Epithelial cell of prostate (primary cell): ENCODE measurements at places on chromosomes 16 and 17.

DNA sequence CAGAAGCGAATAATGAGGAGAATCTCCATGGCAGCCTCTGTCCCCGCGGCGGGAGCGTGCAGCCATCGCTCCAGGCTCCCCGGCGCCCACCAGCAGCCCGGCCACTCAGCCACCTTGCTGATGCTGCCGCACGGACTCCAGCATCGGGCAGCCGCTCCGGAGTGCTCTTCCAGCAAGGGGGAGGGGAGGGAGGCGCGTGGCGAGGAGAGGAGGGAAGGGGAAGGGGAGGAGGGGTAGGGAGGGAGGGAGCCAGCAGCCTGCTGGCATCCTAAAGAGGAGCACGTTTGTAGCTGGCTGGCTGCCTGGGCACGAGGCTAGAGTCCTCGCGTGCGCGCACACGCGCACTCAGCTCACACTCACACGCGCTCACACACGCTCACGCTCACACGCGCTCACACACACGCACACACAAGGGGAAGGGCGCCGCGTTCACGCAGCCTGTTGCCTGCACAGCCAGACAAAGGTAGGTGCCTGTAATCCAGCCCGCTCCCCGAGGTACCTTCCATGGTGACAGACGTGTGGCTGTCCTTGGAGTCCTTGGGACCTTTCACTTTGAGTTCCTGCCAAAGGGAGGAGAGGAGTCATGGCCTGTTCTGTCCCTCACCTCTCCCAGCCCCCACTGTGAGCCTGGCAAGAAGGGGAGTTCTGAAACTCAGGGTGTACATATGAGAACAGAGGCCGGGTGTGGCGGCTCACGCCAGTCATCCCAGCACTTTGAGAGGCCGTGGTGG, 82.1 kb downstream of the TIMM22 start:
- no peak for DNase-seq

- no peak for DNase-seq
These were observed 19.0 kb downstream of the CBFA2T3 start for GRCh38 chr16:88957887-88958577.

GRCh38 chr16:67449336-67449735, 18.4 kb downstream of the HSD11B2 start:
- no peak for DNase-seq

DNA sequence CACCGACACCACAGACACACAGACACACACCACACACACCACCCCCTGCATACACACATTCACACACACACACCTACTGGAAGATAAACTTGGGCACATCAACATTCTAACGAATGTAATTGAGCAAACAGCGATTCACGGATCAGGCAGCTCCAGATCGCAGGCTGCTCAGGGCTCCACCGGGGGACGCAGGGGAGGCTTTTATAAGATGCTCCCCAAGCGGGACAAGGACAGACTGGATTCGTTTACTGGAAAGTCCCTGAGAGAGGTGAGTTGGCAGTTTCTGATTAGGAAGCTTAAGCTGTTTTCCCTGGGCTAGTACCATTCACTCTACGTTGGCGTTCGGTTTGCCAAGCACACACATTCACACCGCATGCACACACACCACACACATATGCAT, 281.3 kb downstream of the IRF8 start:
- no peak for DNase-seq

DNA sequence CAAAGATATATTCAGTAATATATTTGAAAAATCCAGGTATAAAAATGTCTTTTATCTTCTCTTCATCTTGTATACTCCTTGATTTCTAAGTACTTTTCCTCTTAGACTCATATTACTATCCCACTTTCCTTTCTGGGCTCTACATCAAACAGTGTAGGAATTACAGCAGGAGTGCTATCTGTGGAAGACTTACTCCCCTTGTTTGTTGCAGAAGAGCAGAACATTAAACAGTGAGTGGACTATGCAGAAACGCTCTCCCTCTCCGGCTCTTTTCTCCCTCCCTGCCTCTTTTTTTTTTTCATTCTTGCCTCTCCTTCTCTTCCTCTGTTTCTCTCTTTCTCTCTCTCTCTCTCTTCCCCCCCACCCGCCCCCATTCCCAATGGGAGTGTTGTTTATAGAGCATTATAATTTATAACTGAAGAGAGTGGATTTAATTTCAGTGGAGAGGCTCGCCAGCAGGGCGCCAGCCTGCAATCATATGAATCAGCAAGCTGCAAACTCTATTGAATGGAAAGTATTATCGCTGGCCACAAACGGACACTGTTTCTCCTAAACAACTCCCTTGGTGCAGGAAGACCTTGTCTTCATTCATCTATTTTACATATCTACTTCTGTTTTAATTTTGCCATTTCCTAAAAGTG, 242.3 kb upstream of the TBX2 start:
- no peak for DNase-seq

DNA sequence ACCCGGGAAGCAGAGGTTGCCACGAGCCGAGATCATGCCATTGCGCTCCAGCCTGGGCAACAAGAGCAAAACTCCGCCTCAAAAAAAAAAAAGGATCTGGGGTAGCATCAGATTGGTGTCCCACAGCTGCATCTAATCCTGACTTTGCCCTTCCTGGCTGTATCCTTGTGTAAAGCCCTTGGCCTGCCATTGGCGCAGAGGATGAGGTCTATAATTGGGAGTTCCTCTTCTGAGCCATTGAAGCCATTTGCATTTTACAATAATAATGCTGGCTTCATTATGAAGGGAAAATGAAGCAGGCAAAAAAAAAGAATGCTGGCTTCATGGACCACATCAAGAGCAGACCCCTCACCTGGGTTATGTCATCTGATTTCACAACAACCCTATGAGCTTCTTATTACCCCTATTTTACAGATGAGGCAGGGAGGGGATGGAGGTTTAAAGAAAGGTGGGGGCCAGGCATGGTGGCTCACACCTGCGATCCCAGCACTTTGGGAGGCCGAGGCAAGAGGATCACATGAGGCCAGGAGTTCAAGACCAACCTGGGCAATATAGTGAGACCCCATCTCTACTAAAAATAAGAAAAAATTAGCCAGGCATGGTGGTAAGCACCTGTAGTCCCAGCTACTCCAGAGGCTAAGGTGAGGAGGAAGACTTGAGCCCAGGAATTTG, 1.2 kb upstream of the LITAFD start:
- no peak for DNase-seq

DNA sequence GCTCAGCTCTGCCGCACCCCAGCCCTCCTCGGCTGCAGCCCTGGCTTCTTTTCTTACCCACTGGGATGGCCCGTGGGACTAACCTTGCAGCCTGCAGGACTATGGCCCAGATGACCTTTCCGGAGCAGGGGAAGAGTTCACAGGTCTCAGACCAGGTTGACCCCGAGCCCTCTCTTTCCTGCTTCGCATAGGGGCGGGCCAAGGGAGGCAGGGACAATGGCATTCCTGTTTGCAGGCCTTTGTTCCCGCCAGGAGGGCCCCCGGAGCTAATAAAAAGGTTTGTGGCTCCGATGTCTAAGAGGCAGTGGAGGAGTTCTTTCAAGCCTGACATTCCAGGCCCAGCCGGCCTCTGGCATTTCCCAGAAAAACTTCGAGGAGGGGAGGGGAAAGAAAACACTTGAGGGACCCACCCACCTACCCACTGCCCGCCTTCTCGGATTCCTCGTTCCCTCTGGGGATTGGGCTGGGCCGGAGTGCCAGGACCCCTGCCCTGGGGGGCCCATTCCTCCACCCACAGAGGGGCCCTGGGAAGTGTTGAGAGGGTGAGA, 5.8 kb upstream of the SOCS3 start:
- no peak for DNase-seq

DNA sequence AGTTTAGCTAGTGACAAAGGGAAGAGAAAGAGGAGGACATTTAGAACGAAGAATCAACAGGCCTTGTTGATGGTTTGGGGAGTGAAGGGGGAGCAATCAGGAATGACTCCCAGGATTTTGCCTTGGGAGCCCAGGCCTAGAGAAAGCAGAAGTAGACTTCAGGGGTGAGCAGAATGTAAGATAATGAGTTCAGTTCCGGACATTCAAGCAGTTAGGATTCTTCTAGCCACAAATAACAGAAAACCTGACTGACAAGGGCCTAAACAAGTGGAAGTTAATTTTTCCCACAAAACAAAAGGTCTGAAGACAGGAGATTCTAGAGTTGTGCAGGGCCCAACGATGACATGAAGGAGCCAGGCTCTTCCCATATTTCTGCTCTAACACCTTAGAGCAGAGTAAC, 45.9 kb downstream of the SKAP1 start:
- no peak for DNase-seq

- no peak for DNase-seq
These were observed 5.6 kb upstream of the TUBG2 start for GRCh38 chr17:42653179-42654124.

GRCh38 chr16:61897657-61898056, 138.6 kb downstream of the CDH8 start:
- DNase-seq: no peak

- no peak for DNase-seq
These were observed 6.0 kb downstream of the SYNGR2 start for GRCh38 chr17:78174346-78174869.

GRCh38 chr17:15381707-15382106, 40.3 kb upstream of the TEKT3 start:
- DNase-seq: no peak

- DNase-seq: no peak
These were observed 24.2 kb downstream of the SLC12A3 start for GRCh38 chr16:56889206-56889605.

GRCh38 chr16:3098459-3099394, at the start of gene ZSCAN10:
Gene ZSCAN10, minus strand, starts transcription at chr16:3099294. Its CDS starts 6,357 bp downstream, at chr16:3092937.
- DNase-seq: no peak

GRCh38 chr16:85387171-85387507, 226.0 kb upstream of the GSE1 start:
- no peak for DNase-seq

DNA sequence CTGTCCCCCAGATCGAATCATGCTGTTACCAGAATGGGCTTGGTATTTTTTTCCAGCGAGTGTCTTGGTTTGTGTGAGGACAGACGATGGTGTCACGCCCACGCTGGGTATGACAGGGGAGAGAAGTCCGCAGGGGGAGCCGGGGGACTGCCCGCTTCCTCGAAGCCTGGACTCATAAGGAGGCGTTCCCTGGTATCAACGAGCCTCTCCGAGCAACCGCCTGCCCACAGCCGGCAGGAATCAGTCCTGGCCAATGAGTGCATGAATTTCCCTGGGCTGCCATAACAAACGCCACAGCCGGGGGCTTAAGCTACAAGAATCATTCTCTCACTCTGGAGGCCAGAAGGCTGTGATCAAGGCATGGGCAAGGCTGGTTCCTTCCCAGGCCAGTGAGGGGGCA, 26.1 kb upstream of the JPH3 start:
- DNase-seq: no peak

GRCh38 chr16:25544294-25544693, 147.5 kb upstream of the HS3ST4 start:
- DNase-seq: no peak

DNA sequence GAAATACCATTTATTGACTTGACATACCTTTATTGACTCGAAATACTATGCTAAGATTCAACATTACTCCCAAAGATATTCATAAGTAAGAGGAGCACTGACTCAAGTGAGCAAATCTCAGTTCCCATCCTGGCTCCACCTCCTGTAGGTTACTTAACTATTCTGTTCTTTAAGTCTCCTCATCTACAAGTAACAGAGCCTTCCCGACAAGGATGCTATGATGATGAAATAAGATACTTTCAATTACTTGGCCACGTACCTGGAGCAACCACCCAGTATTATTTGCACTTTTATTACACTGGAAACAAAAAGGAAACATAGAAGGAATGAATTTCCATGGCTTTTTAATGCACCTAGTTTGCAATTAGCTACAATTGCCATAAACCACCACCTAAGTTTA, 16.3 kb downstream of the KANSL1 start:
- no peak for DNase-seq

GRCh38 chr16:85999778-86000177, 100.8 kb downstream of the IRF8 start:
- DNase-seq: no peak

DNA sequence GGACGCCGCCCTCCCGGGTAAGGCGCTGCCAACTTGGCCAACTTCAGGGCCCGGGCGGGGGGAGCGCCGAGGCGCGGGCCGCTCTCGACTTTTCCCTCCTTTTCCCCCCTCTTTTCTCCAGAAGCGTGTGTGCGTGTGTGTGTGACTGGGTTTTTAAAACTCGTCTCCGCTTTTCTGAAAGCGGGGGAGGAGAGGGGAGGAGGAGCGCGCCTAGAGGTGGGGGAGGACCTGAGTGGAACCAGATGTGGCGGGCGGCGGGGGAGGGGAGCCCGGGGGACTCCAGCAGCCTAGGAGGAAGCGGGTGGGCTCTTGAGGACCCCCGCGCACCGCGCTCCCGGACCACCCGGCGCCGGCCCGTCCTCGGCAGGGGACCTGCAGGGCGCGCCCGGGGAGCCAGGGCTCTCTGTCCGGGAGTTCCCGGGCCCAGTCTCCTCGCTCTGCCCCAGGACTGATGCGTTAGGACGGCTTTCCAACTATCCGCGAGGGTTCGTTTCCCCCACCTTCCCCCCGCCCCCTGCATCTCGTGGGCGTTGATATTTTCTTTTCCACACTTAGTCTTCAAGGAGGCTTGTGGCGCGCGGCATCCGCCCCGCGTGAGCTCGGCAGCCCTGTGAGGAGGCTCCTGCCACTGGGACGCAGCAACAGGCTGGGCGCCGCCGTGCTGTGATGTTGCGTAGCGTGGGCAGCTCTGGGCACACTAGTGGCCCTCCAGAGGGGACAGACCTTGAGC, 599 bp downstream of the MRC2 start:
- DNase-seq: no peak

DNA sequence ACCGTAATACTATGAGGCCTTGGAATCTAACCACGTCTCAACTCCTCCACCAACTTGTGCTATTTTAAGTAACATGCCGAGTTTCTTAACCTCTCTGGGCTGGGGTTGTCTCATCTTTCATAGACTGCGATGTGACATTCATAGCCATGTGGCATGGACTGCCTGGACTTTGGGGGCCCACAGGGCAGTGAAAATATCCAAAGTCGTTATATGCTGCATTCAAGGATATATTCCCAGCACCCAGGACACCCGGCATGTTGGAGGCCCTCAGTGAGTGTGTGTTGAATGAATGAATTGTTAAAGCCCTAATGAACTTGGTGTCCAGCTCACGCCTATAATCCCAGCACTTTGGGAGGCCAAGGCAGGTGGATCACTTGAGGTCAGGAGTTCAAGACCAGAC, 203.1 kb downstream of the CBLN1 start:
- no peak for DNase-seq

DNA sequence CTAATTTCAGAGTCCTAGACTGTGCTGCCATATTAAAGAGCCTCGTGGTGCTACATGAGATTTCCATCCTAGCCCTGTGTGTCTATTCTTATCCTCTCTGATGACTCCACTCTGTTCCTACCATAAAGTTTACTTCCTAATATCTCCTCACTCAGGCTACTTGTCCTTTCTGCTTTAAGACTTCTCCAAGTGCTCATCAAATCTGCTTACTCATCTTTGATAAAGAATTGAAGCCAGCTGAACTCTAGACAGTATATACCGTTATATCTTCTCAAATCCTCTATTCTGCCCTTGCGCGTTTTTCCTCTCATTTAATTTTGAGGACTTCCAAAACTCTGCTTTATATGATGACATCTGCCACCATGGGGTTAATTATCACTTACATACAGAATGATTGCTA, 539.5 kb downstream of the HAPSTR1 start:
- no peak for DNase-seq

GRCh38 chr17:8799570-8800212, 526 bp upstream of the MFSD6L start:
- no peak for DNase-seq

- no peak for DNase-seq
These were observed 61.4 kb downstream of the AMFR start for GRCh38 chr16:56363781-56364565.
